NCI-H2171 (cell line): ENCODE measurements at places on chromosomes 2 and 18.

- no peak for DNase-seq
These were observed 467.6 kb upstream of the HS6ST1 start for GRCh38 chr2:128786316-128786715.

DNA sequence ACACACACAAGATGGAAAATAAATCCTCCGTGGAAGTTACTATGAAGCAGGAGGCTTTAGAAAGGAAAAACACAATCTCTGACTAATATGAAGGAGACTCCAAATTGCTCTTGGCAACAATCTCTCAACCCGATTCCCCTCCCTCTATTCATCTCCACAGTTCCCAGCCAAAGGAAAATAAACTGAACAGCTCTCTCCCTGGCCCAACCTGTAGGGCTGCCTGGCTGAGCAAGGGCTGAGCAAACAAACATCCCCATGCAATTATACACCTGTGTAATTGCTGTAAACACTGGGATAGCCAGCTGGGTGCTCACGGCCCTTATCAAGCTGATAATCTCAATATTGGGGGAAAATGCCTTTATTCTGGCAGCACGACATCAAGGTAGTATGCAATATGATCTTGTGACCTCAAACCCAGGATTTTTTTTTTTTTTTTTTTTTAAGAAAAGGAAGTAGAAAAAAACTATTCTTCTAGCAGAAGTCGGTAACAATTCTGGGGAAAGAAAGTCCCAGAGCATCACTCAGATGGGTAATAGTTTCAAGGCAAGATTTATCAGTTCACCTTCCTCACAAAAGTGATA is 203.3 kb upstream of the SMAD2 start:
- peak; percentile 55 for DNase-seq

DNA sequence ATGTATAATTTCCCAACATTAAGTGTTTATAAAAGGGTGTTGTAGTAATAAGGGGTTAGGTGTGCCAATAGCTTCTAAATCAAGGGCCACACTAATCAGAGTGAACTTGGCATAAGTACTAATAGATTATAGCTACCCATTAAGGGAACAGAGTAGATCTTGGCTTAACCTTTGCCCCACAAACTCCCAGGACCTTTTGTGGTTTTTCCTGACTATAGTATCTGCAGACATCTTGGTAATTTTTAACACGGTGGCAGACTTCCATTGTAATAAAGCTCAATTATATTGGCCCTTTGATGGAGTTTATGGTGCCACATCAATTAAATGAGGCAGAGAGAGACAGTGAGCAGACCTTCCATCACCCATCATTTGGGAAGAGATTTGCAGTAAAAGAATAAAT is 358.5 kb upstream of the HNRNPA3 start:
- DNase-seq: no peak

- DNase-seq: no peak
These were observed 69.6 kb downstream of the THNSL2 start for GRCh38 chr2:88239781-88240180.

- DNase-seq: no peak
These were observed 1582.3 kb upstream of the TMEFF2 start for GRCh38 chr2:193776988-193777387.

DNA sequence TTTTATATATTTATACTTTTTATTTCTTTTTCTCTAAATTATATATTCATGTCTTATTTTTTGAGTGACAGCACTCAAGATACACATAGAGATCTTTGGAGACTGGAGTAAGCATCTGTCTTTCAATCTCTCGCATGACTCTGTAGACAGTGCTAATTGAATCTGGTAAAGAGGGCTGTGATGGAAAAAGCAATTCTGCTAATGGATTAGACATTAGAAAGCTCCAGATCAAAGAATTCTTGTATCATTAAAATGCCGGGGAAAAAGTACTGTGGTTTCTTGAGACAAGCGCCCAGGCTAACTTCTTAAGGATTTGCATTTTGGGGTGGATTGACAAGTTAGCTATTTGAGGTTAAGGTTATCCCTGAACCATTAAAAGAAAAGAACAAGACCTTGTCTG is 383.1 kb upstream of the TNP1 start:
- DNase-seq: no peak

DNA sequence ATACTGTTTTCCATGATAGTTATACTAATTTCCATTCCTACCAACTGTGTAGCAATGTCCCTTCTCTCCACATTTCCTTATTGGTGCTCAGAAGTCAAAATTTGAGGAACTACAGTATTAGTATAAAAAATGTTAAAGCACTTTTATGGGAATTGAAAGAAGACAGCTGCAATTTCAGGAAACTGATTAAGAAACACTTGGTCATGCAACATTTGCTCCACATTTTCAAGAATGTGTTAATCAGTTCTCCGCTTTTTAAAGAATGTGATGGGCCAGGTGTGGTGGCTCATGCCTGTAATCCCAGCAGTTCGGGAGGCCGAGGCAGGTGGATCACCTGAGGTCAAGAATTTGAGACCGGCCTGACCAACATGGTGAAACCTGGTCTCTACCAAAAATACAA is 33.6 kb upstream of the MGAT4A start:
- DNase-seq: no peak

- no peak for DNase-seq
These were observed 22.2 kb downstream of the FAM110C start for GRCh38 chr2:24107-24506.

DNA sequence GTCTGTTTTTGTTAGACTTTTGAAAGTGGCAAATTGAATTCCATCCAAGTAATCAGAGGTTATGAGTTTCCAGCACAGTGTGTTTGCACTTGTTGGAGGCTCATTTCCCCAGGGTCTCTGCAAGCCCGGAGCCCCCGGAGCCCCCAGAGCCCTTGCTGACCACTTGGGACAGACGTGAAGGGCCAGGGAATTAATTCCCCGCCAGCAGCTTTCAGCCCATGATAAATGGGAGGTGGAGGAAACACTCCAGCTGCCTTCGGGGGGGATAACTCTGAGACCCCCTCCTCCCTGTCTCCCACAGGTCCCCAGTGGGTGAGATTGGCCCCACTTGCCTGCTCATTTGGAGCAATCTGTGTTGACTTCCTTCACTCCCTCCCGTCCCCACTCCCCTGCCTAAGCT is 79.2 kb downstream of the KLHL29 start:
- DNase-seq: no peak

DNA sequence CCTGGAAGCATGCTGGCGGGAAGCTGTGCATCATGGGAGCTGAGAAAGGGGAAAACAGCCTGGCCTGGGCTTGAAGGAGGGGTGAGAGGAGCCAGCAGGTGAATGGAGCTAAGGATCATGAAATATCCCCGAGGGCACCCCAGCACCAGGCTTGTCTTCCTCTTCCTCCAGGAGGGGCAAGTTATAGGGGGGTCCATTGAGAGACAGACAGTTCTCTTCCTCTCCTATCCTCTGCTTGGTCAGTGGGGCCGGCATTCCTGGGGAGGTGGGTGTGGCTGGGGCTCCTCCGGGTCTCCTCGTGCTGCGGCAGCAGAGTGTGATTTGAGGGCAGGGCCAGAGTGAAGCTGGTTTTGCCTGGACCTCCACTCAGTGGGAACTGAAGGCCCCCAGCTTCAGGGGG is 78.9 kb downstream of the LIPG start:
- DNase-seq: no peak

DNA sequence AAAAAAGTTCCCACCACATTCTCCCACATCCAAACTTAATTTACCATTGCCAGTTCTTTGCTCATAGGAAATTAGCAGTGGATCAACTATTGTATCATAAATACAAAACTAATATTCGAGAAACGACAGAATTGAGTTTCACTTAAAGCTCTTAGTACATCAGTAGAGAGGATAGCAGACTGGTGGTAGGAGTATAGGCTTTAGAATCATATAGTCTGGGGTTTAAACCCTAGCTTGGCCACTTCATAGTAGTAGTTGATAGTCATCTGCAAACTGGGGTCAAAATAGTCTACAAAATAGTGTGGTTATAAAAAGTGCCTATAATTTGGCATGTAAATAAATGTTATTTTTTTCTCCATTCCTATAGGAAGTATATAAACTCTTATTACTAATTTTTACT is 30.9 kb downstream of the PIK3C3 start:
- DNase-seq: no peak

DNA sequence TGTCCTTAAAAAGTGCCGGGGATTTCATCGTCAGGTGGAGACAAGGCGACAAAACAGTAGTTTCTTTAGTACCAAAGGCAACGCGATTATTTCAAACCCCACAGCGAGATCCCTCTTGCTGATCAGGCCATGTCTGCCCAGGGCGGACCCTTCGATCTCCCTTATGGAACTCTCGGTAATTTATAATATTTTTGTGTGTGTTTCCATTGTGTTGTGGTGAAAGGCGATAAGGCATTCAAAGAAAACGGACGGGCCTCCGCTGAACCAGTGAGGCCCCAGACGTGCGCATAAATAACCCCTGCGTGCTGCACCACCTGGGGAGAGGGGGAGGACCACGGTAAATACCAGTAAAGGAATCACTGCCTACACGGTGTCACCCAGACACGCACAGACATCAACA is 1.4 kb upstream of the GAD1 start:
- no peak for DNase-seq

DNA sequence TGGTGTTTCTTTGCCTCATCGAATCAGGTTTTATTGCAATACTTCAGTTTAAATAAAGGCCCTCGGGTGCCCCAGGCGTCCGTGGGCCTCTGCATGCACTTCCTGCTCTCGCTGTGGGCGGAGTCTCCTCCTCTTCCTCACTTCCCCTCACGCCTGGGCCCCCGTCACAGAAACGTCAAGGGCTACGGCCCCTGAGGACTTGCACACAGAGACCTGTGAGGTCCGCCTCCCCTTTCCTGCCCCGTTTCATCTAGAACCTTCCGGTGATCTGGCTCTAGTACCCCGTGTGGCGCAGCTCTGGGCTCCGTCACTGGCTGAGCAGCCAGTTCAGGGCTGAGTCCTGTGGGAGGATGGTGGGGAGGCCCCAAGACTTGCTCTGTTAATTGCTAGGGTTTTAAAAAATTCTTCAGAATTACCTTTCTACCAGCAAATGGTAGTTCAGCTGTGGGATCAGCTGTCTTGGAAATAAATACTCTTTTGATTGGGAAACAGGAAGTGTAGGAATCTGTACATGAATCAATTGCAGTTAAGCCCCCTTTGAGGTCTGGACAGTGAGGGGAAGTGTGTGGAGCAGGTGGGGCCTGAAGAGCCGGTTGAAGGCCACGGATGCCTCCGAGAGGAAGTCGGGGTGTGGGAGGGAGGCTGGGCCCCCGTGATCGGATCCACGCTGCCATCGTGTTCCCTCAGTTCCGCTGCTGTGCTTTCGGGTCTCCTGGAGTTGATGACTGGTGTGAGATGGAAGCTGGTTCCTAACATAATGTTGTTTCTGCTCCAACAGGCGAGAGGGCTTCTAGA is 10.2 kb downstream of the NFATC1 start:
- no peak for DNase-seq

DNA sequence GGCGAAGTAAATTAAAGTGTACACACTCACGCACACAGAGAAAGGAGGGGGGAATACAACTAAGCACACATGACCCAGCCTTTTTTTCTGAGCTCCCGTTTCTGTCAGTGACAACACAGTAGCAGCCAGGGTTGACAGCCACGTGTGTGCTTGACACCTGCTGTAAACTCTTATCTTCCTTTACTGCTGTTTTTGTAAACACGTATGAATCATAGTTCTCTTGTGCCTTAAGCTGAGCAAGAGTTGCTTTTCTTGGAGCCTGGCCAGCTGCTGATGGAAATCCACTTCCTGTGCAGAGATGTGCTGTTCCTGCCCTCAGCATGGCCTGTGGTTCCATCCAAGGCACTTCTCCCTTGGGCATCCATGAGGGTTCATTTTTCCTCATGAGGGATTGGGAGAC is 561.9 kb downstream of the GALR1 start:
- DNase-seq: no peak

DNA sequence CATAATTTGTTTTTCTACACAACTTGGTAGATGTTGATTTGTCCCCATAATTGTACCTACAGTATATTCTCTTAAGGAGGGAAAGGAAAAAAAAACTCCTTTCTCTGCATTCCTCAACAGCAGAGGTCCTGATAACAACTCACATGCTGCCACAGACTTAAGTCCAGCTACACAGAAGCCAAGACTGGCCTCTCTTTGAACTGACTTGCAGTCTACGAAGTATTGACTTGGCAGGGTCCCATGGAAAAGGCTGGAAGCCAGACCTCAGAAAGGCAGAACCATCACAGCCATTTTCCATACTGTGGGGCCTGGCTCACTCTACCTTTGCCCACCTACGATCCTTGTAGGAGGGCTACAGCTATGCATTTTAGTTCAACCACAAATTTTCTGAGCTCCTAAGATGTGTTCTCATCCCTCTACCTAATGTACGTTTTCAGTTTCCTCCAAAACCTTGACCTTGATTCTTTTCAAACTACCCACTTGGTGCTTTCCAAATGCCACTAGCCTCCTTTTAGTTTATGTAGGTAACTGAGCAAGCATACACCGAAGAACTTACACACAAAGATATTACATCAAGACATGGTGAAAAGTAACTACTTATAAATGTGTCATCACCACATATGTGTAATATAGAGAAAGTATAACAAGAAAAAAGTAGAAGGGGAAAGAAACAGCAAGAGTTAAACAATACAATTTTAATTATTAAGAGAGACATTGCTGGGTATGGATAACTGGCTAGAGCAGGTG is 12.2 kb downstream of the LONRF2 start:
- no peak for DNase-seq

- no peak for DNase-seq
These were observed 84.4 kb upstream of the LYPD1 start for GRCh38 chr2:132754392-132754791.

- DNase-seq: no peak
These were observed 544.7 kb downstream of the PARD3B start for GRCh38 chr2:205089958-205090357.

DNA sequence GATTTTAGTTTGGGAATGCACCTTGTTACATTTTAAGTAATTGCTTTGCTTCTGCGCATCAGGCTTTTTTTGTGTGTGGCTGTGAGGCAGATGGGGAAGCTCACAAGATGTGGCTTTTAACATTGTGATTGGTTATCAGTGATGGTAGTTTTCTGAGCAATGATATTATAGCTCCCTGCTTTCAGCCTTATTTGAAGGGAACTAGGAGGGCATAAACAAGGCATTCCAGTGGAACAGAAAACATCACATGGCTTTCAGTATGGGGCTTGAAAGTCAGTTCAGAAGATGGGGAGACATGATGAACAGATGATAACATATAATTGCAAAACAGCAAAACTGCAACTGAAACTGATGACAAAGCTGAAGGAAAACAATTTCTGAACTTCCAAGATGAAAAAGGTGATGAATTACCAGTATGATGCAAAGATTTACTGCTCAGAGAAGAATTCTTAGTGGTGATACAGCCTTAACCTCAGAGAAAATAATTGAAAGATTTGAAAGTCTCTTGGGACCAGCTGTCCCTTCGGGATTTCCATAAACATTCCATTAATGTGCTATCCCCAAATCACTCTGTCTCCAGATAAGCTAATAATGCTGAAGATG is 439.7 kb downstream of the RND3 start:
- no peak for DNase-seq

DNA sequence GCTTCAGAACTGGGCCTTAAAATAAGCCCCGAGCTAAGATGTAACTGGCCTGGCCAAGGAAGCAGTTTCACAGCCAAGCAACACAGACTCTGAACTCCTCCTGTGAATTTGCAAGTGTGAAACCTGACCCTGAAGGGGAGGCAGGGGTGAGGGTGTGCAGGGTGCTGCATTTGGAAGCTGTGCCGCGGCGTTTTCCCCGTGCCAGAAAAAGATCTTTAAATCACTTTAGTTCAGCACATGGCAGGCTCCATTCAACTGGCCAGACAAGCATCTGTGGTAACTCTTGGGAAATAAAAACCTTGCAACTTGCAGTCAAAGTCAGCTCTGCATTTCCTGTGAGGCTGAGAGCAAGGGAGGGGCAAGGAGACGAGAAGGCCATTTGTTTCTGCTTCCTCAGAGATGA is 209.3 kb upstream of the SOX11 start:
- peak; percentile 49 for DNase-seq

- peak; percentile 8 for DNase-seq
These were observed 405.0 kb downstream of the XIRP2 start for GRCh38 chr2:167293172-167293781.
